ENCODE measurements at places on chromosomes 7 and 10. TPM values are rescaled to one million over a fixed set of nuclear protein-coding genes. Genes with fewer than 3 reads are reported as not detected.

Gene PRLHR
- not detected for total RNA-seq

Gene AGR3
- total RNA-seq, result not detected

Gene PLXDC2
- total RNA-seq, result 0.05 TPM

Gene ARHGEF35
- 1.7 TPM for total RNA-seq

Gene CYP3A7
- not detected for total RNA-seq

Gene GNGT1
- total RNA-seq, result not detected

Gene LEP
- total RNA-seq, result not detected

Gene OR2A5
- total RNA-seq, result not detected

DNA sequence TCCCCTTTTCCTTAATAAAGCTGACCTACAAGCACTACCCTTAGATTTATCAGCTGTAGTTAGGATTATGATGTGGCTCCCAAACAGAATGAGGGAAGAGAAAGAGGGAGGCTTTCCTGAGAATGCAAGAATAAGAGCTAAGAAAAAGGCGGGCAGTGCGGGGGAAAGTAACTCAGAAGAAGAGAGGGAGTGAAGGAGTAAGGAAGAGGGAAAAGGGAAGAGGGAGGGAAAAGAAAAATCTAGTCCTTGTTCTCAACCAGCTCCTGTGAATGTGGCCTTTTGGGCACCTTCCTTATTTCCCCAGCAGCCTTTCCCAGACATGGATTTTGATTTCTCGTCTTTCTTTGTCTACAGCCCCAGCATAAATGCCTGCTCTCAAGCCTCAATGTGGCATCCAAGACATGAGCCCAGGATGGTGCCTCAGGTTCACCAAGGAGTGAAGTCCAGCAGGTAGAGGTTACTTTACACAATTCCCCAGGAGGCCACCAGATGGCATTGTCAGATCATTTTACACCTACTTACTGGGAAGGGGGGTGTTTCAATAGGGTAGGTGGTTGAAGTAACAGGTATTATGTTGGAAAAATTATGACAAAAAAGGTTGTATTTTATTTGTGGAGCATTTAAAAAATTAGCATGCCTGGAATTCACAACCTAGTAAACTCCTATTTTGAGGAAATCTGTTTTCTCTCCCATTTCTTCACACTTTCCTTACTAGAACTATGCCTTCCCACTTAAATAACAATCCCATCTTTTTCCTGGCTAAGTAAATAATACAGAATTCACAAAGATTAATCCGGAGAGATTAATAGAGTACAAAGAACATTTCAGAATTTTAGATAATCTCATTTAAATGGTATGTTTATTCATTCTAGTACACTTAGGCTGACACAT lies 106.5 kb downstream of the HTR7 start:
- H3K4me1 ChIP-seq, result no peaks in the 10 kb centered on the region
- H3K27me3 ChIP-seq, result peaks cover 49% of the 10 kb centered on the region
- DNase-seq, result peak; percentile 56
- H3K27ac ChIP-seq, result no peak overlapping the region
- H3K36me3 ChIP-seq, result no peaks in the 10 kb centered on the region
- H3K4me3 ChIP-seq, result no peak overlapping the region

DNA sequence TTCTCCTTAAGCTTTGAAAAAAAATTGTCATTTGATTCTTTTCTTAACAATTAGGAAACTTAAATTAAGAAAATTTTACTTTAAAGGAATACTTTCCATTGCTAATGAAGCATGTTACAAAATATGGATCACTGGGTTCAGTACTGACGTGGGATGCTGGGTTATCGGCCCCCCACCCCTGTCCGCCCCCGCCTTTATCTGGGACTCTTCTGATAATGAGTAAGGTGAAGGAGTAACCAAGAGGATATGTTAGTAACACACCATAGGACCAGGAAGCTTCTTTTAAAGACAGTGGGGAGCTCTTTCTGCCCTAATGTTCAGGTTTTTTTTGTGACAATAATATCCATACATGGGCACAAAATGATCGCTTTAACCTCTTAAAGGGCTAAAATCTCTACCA lies 29.7 kb downstream of the BEND7 start:
- no peaks in the 10 kb centered on the region for H3K36me3 ChIP-seq
- H3K4me3 ChIP-seq, result no peak overlapping the region
- H3K27ac ChIP-seq, result no peak overlapping the region
- H3K27me3 ChIP-seq, result peaks cover 10% of the 10 kb centered on the region
- DNase-seq, result no peak

DNA sequence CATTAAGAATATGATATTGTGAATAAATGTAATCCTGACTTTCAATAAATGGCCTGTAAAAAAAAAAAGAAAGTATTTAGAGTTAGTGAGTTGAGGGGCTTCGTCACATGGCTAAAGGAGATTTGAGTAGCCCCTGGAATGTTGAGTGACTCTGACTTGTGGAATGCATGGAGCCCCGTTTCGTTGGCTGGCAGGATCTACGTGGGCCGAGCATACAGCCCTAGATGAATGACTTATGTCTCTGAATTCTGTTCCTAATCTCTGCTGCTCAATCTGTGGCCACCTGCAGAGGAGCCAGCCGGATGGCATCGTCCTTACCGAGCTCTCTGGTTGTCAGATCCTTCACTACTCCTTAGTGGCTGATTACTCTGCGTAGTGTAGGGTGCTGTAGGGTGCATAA lies 155.7 kb downstream of the MGMT start:
- no peaks in the 10 kb centered on the region for H3K27me3 ChIP-seq
- no peaks in the 10 kb centered on the region for H3K4me1 ChIP-seq
- no peak for DNase-seq
- H3K36me3 ChIP-seq, result peaks cover 2% of the 10 kb centered on the region

DNA sequence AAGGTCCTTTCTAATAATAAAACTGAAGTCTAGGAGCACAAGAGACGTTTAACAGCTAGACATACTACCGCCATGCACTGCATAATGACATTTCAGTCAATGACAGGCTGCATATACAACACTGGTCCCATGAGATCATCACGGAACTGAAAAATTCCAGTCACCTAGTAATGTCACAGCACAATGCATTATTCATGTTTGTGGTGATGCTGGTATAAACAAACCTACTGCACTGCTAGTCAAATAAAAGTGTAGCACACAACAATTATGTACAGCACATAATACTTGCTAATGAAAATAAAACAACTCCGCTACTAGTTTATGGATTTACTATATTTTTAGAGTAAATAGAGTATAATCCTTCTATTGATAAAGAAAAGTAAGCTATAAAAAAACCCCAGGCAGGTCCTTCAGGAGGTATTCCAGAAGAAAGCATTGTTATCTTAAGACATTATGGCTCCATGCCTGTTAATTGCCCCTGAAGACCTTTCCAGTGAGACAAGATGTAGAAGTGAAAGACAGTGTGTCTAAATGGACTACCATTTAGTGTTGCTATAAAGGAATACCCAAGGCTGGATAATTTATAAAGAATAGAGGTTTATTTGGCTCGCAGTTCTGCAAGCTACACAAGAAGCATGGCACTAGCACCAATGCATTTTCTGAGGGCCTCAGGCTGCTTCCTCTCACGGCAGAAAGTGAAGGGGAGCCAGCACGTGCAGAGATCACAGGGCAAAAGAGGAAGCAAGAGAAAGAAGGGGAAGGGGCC lies 47.1 kb downstream of the HIBADH start:
- peaks cover 26% of the 10 kb centered on the region for H3K36me3 ChIP-seq
- no peak overlapping the region for H3K27ac ChIP-seq
- H3K4me1 ChIP-seq, result no peaks in the 10 kb centered on the region
- no peak for DNase-seq

- no peak for DNase-seq
- peaks cover under 1% of the 10 kb centered on the region for H3K4me1 ChIP-seq
- H3K27me3 ChIP-seq, result peaks cover 27% of the 10 kb centered on the region
- no peak overlapping the region for H3K27ac ChIP-seq
These were observed 4.8 kb downstream of the ECHDC3 start for GRCh38 chr10:11746883-11747539.

- no peak for DNase-seq
- H3K4me1 ChIP-seq, result peaks cover 39% of the 10 kb centered on the region
- peak overlapping the region; percentile 79 for H3K27ac ChIP-seq
- peaks cover 3% of the 10 kb centered on the region for H3K36me3 ChIP-seq
These were observed 876 bp upstream of the PIK3AP1 start for GRCh38 chr10:96721207-96721572.

- H3K4me3 ChIP-seq, result no peak overlapping the region
- peaks cover 27% of the 10 kb centered on the region for H3K4me1 ChIP-seq
- H3K36me3 ChIP-seq, result no peaks in the 10 kb centered on the region
- H3K27ac ChIP-seq, result no peak overlapping the region
- DNase-seq, result no peak
These were observed 135.9 kb downstream of the MAD1L1 start for GRCh38 chr7:2096692-2097387.

DNA sequence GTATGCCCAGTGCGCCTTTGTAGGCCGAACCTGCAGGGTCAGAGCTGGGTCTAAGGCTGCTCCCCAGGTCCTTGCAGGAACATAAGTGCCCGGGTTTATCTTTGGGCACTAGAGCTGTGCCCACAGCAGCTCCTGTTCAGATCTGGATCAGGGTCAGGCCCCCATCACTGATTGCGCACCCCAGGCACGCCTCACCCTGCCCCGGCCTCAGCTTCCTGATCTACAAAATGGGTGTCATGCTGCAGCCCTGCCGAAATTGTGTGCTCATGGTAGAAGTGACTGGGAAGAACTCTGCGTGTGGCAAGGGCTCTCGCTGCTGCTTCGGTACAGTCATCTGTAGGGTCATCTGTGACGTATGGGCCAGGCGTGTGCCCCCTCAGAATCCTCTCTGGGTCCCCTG lies 100.7 kb downstream of the GRK5 start:
- H3K4me1 ChIP-seq, result peaks cover 75% of the 10 kb centered on the region
- no peak overlapping the region for H3K4me3 ChIP-seq
- peaks cover 8% of the 10 kb centered on the region for H3K36me3 ChIP-seq
- peaks cover 20% of the 10 kb centered on the region for H3K27me3 ChIP-seq
- H3K27ac ChIP-seq, result no peak overlapping the region

DNA sequence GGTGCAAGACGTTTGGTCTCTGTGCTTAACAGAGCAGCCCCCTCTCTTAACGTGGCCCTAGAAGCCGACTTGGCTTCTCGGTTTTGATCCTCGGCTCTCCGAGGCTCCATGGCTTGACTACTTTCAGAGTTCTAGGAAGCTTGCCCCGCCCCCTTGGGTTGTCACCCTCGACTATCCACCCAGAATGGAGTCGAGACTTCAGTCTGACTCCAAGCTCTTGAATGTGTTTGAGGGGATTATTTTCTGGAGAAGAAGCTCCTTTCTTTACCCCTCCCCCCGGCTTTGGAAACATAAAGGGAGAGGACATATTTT lies 448 bp downstream of the SEC24C start:
- peaks cover 43% of the 10 kb centered on the region for H3K4me1 ChIP-seq
- H3K36me3 ChIP-seq, result peaks cover 20% of the 10 kb centered on the region
- peak overlapping the region; percentile 100 for H3K27ac ChIP-seq
- DNase-seq, result peak; percentile 78
- H3K4me3 ChIP-seq, result peak overlapping the region; percentile 99
- H3K27me3 ChIP-seq, result no peaks in the 10 kb centered on the region

GRCh38 chr7:45404622-45405021 lies 169.5 kb upstream of the ADCY1 start:
- peaks cover 4% of the 10 kb centered on the region for H3K36me3 ChIP-seq
- peaks cover 17% of the 10 kb centered on the region for H3K4me1 ChIP-seq
- no peak overlapping the region for H3K4me3 ChIP-seq
- H3K27me3 ChIP-seq, result peaks cover 31% of the 10 kb centered on the region
- no peak overlapping the region for H3K27ac ChIP-seq

- H3K4me3 ChIP-seq, result no peak overlapping the region
- H3K4me1 ChIP-seq, result peaks cover 2% of the 10 kb centered on the region
- H3K36me3 ChIP-seq, result no peaks in the 10 kb centered on the region
- H3K27me3 ChIP-seq, result peaks cover 30% of the 10 kb centered on the region
- no peak for DNase-seq
These were observed 4.5 kb upstream of the LRMDA start for GRCh38 chr10:75426880-75427279.

- no peak overlapping the region for H3K4me3 ChIP-seq
- no peak overlapping the region for H3K27ac ChIP-seq
- peaks cover 39% of the 10 kb centered on the region for H3K27me3 ChIP-seq
- peaks cover 13% of the 10 kb centered on the region for H3K36me3 ChIP-seq
- H3K4me1 ChIP-seq, result no peaks in the 10 kb centered on the region
These were observed 72.2 kb upstream of the ADRB1 start for GRCh38 chr10:113971349-113971973.

All from activated CD8-positive, alpha-beta memory T cell treated with anti-CD3 and anti-CD28 coated beads, Interleukin-2, amount 10 ng/mL, durations not matched to agents 7 days and 5 days (primary cell).